Activated CD4-positive, alpha-beta T cell treated with anti-CD3 and anti-CD28 coated beads for 36 hours (primary cell): ENCODE measurements at places on chromosomes 6 and 20. TPM values are rescaled to one million over a fixed set of nuclear protein-coding genes. Genes with fewer than 3 reads are reported as not detected.

SFT2D1 gene
- 39.8 TPM for total RNA-seq

ENPP4 gene
- 6.6 TPM for total RNA-seq

TMEM170B gene
- total RNA-seq = 0.98 TPM

COL9A3 gene
- total RNA-seq = not detected

BHLHE23 gene
- total RNA-seq = not detected

COL9A1 gene
- not detected for total RNA-seq

VGLL2 gene
- not detected for total RNA-seq

VNN1 gene
- total RNA-seq = not detected

DCDC2 gene
- total RNA-seq = 0.23 TPM

- no peak overlapping the region for H3K4me3 ChIP-seq
- no peaks in the 10 kb centered on the region for H3K27me3 ChIP-seq
- no peak overlapping the region for H3K27ac ChIP-seq
- H3K4me1 ChIP-seq = peaks cover 67% of the 10 kb centered on the region
These were observed 4.4 kb downstream of the NCOA5 start for GRCh38 chr20:46085179-46085851.

DNA sequence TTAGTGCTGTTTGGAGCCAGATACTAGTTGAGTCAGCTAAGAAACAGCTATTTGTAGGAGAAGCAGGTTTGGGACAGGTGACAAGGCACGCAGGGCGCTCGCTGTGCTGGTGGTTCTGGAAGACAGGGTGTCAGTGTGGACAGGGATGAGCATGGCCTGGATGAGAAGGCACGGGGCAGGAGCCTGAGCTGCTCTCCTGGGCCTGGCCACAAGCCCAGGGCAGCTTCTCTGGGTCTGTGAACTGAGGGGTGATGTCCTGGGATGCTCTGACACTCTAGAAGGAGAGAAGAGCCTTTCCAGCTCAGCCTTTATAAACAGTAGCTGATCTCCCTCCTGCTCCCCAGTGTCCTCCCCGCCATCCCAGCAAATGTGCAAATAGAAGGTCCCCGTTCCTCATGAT lies 37.9 kb downstream of the PLG start:
- H3K36me3 ChIP-seq = no peaks in the 10 kb centered on the region
- no peak overlapping the region for H3K4me3 ChIP-seq
- DNase-seq = no peak
- H3K27ac ChIP-seq = no peak overlapping the region
- H3K4me1 ChIP-seq = no peaks in the 10 kb centered on the region
- peaks cover 12% of the 10 kb centered on the region for H3K27me3 ChIP-seq

DNA sequence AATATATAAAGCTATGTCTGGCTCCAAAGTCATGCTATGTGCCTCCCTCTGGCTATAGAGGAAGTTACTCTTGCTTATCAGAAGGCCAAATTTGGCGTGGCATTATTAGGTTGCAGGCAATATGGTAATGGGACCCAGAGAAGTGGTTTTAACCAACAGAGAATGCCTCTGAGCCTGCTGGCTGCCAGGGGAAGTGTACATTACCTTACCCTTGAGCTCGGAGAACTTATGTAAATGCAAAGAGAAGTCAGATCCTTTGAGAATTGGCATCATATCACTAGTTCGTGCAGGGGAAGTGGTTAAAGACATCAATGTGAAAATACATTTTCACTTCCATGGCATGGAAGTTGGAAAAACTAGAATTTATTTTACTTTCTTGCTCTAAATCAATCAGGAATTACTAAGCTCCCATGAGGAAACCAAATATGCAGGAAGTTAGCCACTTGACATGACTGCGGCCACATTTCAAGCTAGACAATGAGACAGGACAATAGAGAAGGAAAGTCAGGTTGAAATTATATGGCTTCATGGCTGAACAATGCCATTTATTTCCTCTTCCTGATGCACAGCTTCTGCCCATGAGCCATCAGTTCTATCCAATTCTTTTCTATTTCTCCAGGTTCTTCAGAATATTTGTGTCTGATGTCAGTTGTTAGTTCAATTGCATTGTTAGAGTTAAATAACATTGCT lies 134.0 kb upstream of the PHACTR1 start:
- H3K4me3 ChIP-seq = no peak overlapping the region
- H3K27ac ChIP-seq = no peak overlapping the region
- no peaks in the 10 kb centered on the region for H3K36me3 ChIP-seq
- no peaks in the 10 kb centered on the region for H3K27me3 ChIP-seq

DNA sequence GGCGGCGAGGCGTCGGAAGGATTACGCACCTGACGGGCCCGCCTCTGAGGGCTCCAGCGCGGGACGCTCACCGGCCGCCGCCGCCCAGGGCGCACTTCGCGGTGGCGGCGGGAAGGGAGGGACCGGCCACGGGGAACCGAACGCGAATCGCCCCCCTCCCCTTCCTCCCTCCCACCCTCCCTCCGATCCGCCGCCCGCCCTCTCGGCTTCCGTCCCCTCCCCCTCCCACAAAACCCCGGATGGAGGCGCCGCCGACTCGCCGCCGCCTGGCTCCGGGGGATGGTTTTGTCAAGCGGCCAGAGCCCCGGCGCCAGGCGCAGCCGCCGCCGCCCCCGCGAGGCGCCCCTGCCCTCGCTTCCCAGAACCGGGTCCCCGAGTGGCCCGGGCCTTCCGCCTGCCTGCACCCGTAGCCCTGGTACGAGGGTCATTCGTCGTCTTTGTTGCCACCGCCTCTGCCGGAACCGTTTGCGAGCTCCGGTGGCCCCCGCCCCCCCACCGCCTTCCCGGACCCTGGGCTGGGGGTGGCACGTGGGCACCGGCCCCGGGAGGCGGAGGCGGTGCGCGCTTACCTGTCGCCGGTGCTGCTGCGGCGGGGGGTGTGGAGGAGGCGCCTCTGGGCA lies 398 bp downstream of the ZBTB2 start:
- DNase-seq = peak; percentile 90
- H3K27me3 ChIP-seq = no peaks in the 10 kb centered on the region
- H3K4me3 ChIP-seq = peak overlapping the region; percentile 92
- peaks cover 31% of the 10 kb centered on the region for H3K36me3 ChIP-seq
- H3K27ac ChIP-seq = no peak overlapping the region

GRCh38 chr20:48197066-48197465 lies 411.8 kb upstream of the SULF2 start:
- no peak overlapping the region for H3K4me3 ChIP-seq
- no peak overlapping the region for H3K27ac ChIP-seq
- no peaks in the 10 kb centered on the region for H3K27me3 ChIP-seq
- H3K36me3 ChIP-seq = no peaks in the 10 kb centered on the region
- DNase-seq = no peak

DNA sequence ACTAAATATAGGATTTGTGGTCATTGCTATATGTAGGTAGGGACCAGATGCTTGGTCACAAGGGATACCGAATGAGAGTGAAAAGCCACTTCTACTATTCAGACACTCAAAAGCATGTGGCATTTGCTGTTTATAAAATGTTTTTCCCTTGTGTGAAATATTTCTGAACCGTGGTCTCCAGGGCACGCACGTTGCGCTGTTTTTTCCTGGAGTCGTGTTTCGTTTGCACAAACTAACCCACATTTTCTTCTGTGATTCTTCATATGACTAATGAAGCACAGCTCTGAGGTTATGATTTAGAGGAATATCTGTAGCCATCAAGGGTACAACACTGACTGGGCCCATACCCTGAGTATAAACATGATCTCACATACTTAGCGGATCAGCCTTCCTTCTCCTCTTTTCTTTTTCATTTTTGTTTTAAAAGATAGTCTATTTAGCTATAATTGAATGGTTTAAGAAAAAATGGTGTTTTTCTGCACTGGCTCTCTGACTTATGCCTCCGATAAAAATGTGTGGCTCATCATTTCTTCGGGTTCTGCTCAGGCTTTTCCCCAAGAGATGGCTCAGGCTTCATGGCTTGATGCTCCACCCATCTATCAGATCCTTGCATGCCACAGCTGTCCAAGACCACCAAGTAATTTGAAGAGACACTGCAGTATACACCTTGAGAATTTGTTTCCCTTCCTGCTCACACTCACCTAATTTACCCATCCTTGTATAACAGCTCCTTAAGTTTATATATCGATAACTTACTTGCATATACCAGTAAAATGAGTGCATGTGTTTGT lies 59.9 kb upstream of the HBS1L start:
- peaks cover 79% of the 10 kb centered on the region for H3K4me1 ChIP-seq
- no peaks in the 10 kb centered on the region for H3K27me3 ChIP-seq
- peaks cover 6% of the 10 kb centered on the region for H3K36me3 ChIP-seq

GRCh38 chr6:157974341-157974894 lies 7.2 kb upstream of the SYNJ2 start:
- no peaks in the 10 kb centered on the region for H3K36me3 ChIP-seq
- no peak for DNase-seq
- H3K27me3 ChIP-seq = no peaks in the 10 kb centered on the region
- H3K27ac ChIP-seq = no peak overlapping the region
- H3K4me1 ChIP-seq = peaks cover under 1% of the 10 kb centered on the region
- H3K4me3 ChIP-seq = no peak overlapping the region

GRCh38 chr6:36329798-36330291 lies 6.8 kb downstream of the BNIP5 start:
- no peak overlapping the region for H3K4me3 ChIP-seq
- DNase-seq = no peak
- H3K4me1 ChIP-seq = no peaks in the 10 kb centered on the region
- H3K36me3 ChIP-seq = no peaks in the 10 kb centered on the region

- peaks cover 28% of the 10 kb centered on the region for H3K36me3 ChIP-seq
- no peaks in the 10 kb centered on the region for H3K27me3 ChIP-seq
- H3K4me3 ChIP-seq = no peak overlapping the region
- peaks cover 7% of the 10 kb centered on the region for H3K4me1 ChIP-seq
- DNase-seq = peak; percentile 26
These were observed 22.8 kb downstream of the SRSF3 start for GRCh38 chr6:36616893-36617521.

DNA sequence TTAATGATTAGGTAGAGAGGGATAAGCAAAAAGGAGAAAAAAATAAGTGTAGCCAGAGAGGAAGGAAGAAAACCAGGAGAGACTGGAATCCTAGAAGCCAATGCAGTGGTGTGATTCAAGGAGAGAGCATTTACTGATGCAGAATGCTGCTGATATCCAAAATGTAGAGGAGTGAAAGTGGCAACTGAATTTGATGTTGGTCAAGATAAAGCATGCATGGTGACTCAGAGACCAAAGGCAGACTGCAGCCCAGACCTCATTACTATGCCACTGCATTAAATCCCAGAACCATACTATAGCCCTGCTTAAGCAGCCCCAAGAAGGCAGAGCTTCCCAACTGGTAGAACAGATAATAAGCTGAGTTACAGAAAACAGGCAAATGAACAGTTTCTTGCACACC lies 15.8 kb downstream of the KLHL32 start:
- H3K4me3 ChIP-seq = no peak overlapping the region
- peaks cover 12% of the 10 kb centered on the region for H3K4me1 ChIP-seq
- DNase-seq = no peak
- H3K36me3 ChIP-seq = no peaks in the 10 kb centered on the region

GRCh38 chr6:32761548-32761947 lies 1.8 kb downstream of the HLA-DQB2 start:
- H3K27me3 ChIP-seq = peaks cover 20% of the 10 kb centered on the region
- DNase-seq = no peak
- H3K36me3 ChIP-seq = no peaks in the 10 kb centered on the region

DNA sequence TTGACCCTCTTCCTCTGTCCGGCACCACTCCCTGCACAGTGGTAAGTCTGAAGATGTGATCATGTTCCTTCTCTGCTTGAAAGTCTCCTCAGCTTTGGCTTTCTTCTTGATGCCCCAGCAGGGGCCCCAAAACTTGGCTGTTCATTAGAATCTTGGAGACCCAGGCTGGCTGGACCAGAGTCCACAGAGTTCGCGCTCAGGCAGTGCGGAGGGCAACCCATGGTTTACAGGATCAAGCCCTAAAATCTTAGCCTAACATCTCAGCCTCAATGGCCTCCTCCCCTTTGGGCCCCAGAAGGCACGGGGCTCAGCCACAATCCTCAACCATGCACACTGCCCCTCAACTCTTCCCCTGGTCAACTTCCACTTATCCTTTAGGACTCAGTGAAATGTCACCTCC lies 72.9 kb upstream of the GTSF1L start:
- H3K4me1 ChIP-seq = peaks cover 16% of the 10 kb centered on the region
- no peak for DNase-seq
- H3K36me3 ChIP-seq = peaks cover 2% of the 10 kb centered on the region
- no peaks in the 10 kb centered on the region for H3K27me3 ChIP-seq
- no peak overlapping the region for H3K27ac ChIP-seq

GRCh38 chr6:137568067-137568466 lies 73.9 kb upstream of the OLIG3 start:
- H3K36me3 ChIP-seq = no peaks in the 10 kb centered on the region
- H3K4me1 ChIP-seq = no peaks in the 10 kb centered on the region
- H3K4me3 ChIP-seq = no peak overlapping the region

GRCh38 chr6:89941763-89942497 lies 47.7 kb downstream of the GJA10 start:
- no peak overlapping the region for H3K4me3 ChIP-seq
- peak overlapping the region; percentile 40 for H3K27ac ChIP-seq
- H3K36me3 ChIP-seq = peaks cover 85% of the 10 kb centered on the region
- no peaks in the 10 kb centered on the region for H3K27me3 ChIP-seq
- DNase-seq = no peak
- peaks cover 74% of the 10 kb centered on the region for H3K4me1 ChIP-seq

DNA sequence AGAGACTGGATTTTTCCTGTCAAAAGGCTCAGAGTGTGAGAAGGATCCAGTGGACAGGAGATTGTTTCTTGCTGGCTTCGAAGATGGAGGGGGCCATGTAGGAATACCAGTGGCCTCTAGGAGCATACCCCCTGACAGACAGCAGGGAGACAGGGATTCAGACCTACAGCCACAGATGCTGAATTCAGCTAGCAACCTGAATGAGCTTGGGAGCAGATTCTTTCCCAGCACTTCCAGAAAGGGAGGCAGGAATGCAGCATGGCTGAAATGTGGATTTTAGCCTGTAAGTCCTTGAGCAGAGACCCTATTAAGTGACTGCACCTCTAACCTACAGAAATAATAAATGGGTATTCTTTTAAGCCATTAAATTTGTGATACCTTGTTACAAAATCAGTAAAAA lies 44.6 kb downstream of the STXBP5 start:
- H3K36me3 ChIP-seq = peaks cover 49% of the 10 kb centered on the region
- H3K4me3 ChIP-seq = no peak overlapping the region

- no peaks in the 10 kb centered on the region for H3K4me1 ChIP-seq
- DNase-seq = no peak
- no peaks in the 10 kb centered on the region for H3K36me3 ChIP-seq
- H3K27me3 ChIP-seq = peaks cover 14% of the 10 kb centered on the region
These were observed 282.1 kb downstream of the THBS2 start for GRCh38 chr6:168971549-168971948.

GRCh38 chr6:143457563-143458359 lies 7.2 kb downstream of the PEX3 start:
- peaks cover 22% of the 10 kb centered on the region for H3K4me1 ChIP-seq
- no peak overlapping the region for H3K4me3 ChIP-seq
- H3K27ac ChIP-seq = no peak overlapping the region
- DNase-seq = no peak
- peaks cover 26% of the 10 kb centered on the region for H3K36me3 ChIP-seq
